ENCODE measurements at places on chromosomes 6 and 20. TPM values are rescaled to one million over a fixed set of nuclear protein-coding genes. Genes with fewer than 3 reads are reported as not detected.

The RNF39 gene
- total RNA-seq: 0.22 TPM

DNA sequence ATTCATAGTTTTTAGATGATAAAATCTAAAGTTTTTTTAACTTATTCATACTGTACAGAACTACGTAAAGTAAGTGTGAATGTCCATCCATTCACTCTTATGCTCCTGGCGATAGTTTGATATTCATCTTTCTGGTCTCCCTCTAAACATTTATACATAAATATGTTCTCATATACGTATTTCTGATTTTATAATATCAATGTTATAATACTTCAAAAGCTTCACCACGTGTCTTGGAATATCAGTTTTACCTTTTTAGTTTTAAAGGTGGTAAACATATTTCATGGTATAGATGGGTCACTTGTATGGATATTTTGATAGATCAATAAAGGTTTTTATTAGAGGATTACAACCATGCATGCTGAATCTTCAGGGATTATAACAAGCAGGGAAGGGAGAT lies 10.3 kb upstream of the RHAG start:
- DNase-seq: no peak

GRCh38 chr6:90175627-90176538 lies 120.8 kb downstream of the BACH2 start:
- no peak for DNase-seq

- DNase-seq: no peak
These were observed 2.9 kb downstream of the UBR2 start for GRCh38 chr6:42566614-42567208.

- no peak for DNase-seq
These were observed 185.1 kb downstream of the PDE7B start for GRCh38 chr6:136036601-136037000.

DNA sequence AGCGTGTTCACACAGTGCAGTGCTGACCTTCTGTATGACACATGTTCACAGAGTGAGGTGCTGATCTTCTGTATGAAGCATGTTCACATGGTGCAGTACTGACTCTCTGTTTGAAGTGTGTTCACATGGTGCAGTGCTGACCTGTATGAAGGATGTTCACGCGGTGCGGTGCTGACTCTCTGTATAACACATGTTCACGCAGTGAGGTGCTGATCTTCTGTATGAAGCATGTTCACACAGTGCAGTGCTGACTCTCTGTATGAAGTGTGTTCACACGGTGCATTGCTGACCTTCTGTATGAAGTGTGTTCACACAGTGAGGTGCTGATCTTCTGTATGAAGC lies 10.8 kb upstream of the SERPINB1 start:
- DNase-seq: no peak

The ZMYND8 gene
- total RNA-seq: 29.0 TPM

DNA sequence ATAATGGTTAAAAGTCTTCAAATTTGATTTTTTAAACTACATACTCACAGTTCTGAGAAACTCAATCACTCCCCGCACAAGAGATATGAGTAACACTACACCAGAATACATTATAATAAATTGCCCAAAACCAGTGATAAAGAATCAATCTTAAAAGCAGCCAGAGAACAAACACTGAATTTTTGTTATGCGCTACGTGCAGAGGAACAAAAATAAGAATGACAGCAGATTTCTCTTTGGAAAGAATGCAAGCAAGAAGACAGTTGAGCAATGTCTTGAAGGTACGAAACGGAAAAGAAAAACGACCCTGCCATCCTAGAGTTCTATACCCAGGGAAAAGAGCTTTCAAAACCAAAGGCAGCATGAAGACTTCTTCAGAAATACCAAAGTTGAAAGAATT lies 216.7 kb downstream of the TTLL2 start:
- DNase-seq: no peak

DNA sequence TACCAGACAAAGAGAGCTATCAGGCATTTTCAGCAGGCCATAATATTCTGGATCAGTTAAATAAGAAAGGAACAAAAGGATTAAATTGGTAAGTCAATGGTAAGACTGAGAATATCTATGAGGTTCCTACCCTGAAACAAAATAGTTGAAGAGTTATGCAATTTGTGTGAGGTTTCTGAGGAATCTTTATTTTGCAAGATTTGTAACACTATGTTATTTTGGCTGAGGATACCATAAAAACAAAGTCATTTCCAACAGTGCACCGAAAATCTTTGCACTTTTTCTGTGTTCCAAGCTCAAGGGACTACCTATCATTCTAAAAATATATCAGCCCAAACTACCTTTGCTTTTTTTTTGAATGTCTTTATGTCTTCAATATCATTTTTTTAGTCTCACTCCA lies 383.3 kb upstream of the CITED2 start:
- DNase-seq: no peak

DNA sequence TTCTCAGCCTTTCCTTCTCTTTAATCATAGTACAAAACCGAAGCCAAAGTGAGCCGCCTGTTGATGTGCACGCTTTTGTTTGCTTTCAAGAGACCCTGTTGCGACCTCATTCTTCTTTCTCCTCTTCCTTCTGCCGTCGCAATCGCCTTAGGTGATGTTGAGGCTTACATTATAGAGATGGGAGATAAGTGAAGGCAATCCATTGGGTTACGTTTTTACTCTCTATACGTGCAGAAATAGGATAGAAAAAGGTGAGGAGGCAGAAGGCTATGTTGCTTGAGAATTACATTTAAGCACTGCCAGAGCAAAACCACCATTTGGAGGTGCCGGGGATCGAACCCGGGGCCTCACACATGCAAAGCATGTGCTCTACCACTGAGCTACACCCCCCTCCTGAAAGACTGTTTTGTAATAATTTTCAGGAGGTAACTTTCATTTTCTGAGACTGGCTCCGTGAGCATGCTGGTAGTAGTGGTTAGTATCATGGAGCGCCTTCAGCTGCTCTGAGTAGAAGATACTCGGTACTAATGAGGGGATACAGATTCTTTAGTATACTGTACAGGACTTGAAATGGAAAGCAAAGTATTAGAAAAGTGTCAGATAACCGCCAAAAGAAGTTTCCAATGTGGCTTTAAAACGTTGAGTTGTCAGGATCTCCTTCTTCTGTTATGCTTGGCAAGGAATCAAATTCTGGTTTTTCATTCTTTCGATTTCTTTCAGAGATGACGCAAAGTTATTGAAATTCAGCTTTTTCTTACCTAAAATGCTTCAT lies 165.6 kb downstream of the TRIM27 start:
- peak; percentile 86 for DNase-seq

DNA sequence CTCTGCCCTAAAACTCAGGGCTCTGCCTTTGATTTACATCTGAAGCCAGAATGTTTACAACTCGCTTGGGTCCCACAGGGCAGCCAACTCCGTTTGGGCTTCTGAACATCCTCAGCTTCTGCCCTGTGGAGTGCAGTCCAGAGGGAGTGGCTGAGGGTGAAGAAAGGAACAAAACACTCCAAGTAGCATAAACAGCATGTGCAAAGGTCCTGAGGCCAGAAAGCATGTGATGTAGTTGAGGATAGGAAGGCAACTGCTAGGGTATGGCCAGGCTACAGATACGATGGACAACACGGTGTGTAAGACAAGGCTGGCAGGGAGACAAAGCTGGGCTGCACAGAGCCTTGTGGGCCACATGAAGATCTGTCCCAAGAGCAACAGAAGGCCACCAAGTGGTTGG lies 12.5 kb downstream of the JAG1 start:
- no peak for DNase-seq

DNA sequence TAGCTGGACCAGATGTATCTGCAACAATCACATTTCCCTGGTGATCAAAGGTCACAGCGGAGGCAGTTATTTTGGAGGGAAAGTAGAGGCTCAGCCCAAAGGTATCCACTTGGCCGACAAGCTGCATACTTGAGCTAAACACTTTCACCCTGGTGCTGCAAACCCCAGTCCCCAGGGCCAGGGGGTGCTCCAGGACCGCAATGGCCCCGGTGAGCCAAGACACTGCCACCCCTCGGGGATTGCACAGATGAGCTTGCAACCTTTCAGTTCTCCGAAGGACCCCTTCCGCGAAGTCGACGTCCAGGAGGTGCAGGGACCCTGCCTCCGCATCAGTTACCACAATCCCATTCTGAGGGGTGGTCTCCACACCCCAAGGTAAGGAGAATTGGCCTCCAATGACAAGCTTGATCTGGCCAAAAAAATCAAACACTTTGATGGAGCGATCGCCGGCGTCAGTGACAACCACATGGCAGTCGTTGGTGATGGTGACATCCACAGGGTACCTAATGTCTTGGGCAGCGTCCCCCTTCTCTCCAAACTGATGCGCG lies 823 bp downstream of the NHLRC1 start:
- DNase-seq: no peak

All from HCT116 (cell line).